Pancreas (tissue), 10 donors: ENCODE measurements at places on chromosomes 2 and 18.
A peak's percentile ranks its signal among the peaks of the same experiment; 100 is the strongest.

DNA sequence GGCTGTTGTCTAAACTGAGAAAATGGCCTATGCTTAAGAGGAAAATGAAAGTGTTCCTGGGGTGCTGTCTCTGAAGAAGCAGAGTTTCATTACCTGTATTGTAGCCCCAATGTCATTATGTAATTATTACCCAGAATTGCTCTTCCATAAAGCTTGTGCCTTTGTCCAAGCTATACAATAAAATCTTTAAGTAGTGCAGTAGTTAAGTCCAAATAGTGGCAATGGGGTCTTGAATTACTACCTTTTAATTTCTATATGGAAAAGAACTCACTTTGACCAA is 13.8 kb upstream of the ALLC start:
- DNase-seq: no peak

DNA sequence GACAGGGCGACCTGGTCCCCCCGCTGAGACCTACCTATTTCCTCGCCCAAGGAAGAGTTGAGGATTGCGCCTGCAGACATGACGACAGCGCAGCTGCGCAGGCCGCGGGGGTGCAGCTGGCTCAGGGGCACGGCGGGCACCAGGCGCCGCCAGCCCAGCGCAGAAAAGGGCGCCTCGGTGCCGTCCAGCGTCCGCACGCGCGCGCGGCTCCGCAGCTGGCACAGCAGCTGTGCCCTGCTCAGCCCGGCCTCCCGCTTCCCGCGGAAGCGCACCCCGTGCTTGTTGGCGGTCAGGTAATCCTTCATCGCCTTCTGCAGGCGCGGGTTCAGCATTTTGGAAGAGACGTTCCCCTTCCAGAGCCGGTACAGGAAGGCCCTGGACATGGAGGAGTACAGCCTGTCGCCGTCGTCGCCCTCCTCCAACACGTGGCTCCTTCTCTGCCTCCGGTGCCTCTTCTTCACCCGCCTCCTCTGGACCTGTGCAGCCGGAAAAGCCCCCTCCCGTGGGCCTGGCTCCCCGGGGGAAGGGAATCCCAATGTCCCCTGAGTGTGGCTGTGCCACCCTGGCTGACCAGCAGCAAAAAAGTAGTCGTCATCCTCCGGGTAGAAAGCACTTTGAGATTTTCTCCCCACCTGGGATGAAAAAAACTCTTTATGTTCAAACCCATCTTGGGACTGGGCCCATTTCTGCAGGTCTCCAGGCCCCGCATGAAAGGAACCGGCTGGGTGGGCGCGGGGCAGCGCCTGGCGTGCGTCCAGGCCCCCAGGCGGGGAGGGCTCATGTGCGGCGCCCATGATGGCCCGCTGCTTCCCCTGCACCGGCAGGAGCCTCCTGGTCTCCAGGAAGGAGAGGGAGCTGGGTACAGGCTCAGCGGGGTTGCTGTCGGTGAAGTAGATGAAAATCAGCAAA is 42.7 kb downstream of the ST6GAL2 start:
- DNase-seq: no peak

GRCh38 chr2:61660511-61661388 is 122.6 kb upstream of the XPO1 start:
- peak; percentile 25 for DNase-seq

GRCh38 chr2:68222287-68222686 is 30.0 kb downstream of the PPP3R1 start:
- no peak for DNase-seq

DNA sequence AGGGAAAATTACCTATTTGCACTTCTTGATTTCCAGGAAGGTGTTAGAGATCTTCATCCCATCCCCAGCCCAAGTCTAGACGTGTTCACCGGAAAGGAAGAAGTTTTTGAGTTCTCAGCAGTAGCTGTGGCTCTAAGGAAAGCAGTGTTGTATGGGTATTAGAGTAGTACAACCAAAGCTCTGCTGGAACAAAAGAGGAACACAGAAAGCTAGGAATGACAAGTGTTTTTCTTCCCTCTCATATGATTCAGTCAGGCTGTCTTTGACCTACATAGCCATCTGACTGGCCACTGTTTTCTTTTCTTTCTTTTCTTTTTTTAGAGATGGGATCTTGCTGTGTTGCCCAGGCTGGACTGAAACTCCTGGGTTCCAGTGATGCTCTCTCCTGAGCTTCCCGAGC is 82.7 kb upstream of the SLC39A10 start:
- DNase-seq: no peak

DNA sequence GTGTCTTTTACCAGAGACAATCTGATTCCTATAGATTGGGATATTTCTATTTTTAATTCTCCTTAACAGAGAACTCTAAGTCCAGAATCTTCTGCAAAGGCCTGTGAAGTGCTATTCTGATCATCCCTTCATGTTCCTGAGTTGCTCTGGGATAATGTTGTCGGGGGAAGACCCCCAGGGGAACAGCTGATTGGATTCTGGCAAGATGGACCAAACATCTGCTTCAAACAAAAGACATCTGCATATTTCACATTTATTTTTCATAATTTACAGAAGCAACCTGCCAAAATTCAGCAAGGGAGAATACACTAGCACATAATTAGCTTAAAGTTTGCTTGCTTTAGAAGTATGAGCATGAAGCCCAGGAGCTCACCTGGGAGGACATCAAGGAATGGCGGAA is 116.0 kb upstream of the ETAA1 start:
- DNase-seq: no peak

- no peak for DNase-seq
Observed at GRCh38 chr2:44906972-44907371, 34.5 kb upstream of the SIX3 start.
